H4 (cell line): ENCODE measurements at places on chromosomes 5 and 9. TPM values are rescaled to one million over a fixed set of nuclear protein-coding genes. Genes with fewer than 3 reads are reported as not detected.

GRCh38 chr9:130208600-130209347 is 36.6 kb downstream of the NCS1 start:
- DNase-seq = no peak

DNA sequence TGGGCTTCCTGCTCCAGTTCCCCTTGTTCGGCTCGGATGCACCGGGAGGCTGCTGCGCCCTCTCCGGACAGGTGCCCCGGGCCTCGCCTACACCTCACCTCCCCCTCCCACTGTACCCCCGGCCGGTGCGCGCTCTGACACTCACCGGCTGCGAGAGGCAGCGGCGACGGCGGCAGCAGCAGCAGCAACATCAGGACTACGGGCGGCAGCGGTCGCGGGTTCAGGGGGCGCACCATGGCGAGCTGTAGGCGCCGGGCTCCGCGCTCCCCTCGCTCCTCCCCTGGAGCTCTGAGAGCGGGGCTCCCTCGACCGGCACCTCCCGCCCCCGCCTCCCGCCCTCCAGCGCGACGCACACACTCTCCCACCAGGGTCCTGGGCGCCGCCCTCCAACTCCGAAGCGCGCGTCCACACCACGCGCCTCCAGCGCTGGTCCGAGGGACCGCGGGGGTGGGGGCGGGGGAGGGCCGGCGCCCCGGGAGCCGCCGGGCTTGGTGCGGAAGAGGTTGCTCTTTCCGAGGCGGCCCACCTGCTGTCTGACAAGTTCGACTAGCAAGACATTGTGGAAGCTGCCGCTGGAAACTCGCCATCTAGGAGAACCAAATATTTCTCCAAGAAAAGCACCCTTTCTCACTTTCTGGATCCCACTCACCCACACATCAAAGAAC is at the start of gene GFRA3:
TSS of gene GFRA3 (minus strand) at position 433 of the 665 bp plus-strand sequence. CDS start at position 236, 197 bp downstream.
- DNase-seq = no peak

The PDCD1LG2 gene
- total RNA-seq = 1.9 TPM in 1 of 2 replicates, not detected in the other

The ANKRD55 gene
- total RNA-seq = 0.45 and 1.2 TPM in 2 replicates
